ENCODE measurements at places on chromosomes 7 and 10.

GRCh38 chr10:113503930-113504329 is 48.9 kb upstream of the HABP2 start:
- DNase-seq, result no peak

DNA sequence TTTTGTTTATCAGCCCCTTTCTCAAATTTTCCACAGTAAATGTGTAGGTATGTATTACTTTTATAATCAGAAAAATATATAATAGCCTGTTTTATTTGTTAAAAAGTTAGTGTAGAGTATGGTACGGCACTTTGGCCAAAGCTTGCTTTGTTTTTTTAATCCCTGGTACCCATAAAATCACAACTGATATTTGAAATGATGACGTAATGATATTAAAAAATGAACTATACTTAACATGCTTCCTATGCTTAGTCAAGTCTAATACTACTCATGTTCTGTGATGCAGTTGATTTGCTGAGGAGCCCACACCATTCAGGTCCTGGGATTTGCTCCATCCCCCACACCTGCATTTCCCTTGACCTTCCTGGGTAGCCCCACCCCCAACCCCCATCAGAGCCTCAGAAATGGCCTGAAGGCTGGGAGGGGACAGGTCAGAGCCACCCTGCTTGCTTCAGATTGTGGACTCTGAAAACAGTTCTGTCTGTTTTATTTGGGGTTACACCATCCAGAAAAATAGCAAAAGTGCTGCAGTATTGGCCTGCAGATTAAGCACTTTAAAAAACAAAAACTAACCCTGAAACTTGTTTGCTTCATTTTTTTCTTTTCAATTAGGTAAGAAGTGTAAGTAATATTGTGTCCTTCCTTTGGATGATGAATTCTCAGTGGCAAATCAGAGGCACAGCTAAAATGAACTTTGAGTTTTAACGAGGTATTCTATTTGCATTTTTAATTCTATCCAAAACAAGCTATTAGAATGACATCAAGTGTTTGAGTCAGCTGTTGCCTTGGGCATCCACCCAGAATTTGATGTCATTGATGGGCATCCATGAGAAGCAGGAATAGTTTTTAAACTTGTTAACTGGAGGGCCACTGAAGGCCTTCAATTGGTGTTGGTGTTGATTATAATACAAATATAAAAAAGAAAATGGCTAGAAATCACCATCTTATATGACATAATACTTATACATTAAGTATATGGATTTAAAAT is 23.3 kb downstream of the PLCE1 start:
- DNase-seq, result no peak

DNA sequence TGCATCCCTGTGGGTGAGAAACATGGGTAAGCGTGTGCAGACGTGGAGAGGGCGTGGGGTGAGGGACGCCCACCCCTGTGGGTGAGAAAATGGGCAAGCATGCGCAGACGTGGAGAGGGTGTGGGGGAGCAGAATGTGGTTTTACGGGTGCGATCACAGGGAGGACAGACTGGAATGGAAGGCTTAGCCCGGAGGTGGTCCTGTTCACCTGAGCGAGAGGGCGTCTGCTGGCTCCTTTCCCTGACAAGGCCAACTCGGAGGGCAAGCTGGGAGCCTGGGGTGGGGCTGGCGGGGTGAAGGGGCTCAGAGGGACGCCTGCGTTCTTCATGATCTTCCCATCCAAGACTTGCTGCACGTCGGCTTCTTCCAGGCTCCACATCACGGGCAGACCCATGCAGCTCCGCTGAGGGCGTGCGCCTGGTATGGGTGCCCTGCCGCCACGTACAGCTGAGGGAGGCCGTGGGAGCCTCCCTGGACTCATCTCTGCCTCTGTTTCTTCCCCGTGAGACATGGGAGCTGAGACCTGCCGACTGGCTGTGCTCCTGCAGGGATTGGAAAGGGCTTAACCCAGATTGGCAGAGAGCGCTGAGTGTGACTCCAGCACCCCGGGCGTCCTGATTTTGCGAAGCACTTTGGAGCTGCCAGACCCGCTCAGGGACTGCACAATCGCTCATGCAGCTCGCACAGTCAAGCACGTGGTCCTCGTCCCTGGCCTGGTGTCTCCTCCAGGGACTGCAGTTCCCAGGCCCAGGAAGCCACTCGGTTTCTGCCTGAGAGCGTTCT is 74.3 kb upstream of the SHH start:
- no peak for DNase-seq

GRCh38 chr7:38658921-38659320 is 27.7 kb upstream of the AMPH start:
- DNase-seq, result no peak

DNA sequence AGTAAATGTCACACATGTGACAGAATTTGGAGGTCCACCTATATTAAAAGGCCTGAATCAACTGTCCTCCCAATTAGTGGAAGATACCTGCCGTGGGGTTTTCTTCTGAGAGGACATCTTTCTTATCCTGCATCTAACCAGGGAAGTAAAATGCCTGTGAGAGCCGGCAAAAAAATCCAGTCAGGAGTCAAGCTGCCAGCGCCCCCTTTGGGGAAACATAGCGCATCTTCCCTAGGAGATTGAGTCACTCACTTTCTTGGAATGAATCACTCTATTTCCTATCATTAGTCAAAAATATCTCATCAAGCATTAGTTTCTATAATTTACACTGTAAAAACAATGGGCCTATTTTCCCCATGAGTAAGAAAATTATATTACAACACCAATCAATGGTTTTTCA is 66.4 kb upstream of the ANK3 start:
- DNase-seq, result no peak

DNA sequence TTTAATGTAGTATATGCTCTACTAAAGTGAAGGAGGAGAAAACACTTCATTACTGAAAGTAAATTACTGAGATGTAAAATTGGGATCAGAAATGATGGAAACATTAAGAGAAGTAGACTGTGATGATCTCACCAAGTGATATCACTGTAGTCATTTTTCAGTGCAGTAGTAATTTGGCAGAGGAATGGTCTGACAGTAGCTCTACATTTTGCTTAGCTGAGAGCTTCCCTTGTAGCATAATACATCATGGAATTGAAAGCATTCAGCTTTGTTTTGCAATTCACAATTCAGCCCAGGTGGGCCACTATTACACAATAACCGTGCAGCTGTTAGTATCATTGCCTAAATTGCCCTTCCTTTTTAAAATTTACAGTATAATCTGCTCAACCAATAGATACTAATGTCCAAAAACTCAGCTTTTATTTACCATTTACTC is 19.4 kb upstream of the CABCOCO1 start:
- no peak for DNase-seq

DNA sequence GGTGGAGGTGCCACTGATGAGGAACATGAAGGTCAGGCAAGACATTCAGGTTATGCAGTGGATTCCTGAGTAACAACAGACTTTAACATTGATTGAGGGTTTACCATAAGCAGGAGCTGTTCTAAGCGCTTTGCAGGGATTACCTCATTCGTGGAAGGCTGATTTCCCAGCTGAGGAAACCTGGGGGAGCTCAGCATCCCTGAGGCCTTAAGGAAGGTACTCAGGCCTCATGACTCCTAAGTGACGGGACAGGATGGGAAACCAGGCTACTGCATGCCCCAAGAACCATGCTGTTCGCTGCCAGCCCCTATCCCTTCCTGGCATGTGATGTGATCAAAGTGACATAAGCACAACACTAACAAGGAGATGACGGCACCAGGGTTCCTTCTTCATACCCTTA is 143.6 kb upstream of the NFE2L3 start:
- no peak for DNase-seq

DNA sequence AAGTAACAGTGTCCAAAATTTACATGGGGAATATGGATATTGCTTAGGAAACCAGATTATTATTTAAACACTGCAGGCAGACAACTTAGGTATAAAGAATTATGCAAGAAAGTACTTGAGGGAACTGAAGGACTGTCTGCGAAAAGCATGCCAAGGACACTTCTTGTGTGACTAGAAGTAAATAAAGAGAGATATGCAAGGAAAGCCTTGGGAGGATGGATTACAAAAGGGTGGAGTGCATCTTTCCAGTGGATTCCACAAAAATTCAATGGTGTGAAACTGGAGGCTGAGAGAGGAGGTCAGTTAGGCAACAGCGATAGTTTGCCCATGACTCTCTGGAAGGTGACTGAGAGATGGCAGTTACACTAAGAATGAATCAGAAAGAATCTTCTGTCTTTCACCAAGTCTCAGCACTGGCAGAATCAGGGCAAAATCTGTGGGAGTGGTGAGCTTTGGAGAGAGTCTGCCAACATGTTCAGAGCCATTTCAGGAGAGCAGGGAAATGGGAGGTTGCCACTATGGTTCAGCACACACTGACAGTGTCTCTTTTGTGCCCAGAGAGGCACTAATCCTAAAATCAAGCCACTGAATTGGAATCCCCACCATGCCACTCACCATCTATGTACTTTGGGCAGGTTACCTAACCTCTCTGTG is 331.6 kb downstream of the BMPER start:
- no peak for DNase-seq

GRCh38 chr7:108454674-108455550 is 1.3 kb downstream of the NRCAM start:
- no peak for DNase-seq

DNA sequence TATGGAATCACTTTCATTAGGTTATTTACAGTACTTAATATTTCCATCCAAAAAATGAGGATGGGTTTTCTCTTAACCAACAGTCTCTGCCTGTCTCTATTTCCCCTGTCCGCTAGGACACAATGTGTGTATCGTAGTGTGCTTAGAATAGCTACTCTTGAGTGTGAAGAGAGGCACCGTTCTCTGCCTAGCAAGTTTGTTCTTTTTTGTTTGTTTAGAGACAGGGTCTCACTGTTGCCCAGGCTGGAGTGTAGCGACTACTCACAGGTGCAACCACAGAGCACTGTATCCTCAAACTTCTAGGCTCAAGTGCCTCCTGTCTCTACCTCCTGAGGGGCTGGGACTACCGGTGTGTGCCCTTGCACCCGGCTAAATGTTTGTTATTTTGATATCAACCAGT is 121.9 kb downstream of the ANK3 start:
- DNase-seq, result no peak

DNA sequence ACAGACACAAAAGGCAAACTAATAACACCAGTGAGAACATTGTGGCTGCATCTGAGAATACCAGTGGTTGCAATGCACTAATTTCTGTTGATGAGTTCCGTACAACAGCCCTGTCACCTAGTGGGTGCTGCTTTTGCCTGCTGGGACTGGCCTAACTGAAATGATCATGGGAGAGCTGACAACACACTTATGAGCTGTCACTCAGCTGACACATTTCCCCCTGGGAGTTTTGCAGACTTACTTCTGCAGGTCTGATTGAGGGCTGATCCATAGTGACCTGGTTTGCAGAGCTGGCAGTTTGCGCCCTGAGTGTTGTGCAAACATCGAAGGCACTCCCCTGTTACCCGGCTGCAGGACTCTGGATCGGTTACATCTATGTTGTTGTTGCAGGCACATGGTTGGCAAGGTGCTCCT is 60.6 kb upstream of the LAMB1 start:
- no peak for DNase-seq

DNA sequence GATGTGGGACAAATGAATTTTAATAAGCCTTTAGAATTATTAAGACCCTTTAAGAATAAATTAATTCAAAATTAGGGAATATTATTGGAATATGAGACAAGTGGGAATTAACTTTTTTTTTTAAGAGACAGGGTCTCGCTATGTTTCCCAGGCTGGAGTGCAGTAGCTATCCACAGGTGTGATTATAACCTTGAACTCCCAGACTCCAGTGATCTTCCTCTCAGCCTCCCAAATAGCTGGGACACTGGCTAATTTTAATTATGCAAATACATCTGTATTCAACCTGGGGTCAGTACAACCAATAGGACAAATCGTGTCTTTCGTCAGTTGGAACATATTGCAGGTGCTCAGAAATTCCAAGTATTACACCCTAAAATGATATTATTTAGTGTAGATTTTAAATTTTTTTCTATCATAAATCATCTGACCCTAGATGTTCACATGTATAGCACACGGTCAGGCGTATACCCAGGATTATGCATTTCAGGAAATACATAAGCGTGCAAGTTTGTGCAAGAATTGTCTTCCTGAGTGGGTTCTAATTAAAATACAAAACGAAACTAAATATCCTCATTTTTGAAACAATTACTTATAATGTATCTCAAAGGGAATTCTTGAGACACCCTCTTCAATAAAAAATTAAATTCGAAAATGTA is 1.2 kb downstream of the NT5C3A start:
- DNase-seq, result no peak

DNA sequence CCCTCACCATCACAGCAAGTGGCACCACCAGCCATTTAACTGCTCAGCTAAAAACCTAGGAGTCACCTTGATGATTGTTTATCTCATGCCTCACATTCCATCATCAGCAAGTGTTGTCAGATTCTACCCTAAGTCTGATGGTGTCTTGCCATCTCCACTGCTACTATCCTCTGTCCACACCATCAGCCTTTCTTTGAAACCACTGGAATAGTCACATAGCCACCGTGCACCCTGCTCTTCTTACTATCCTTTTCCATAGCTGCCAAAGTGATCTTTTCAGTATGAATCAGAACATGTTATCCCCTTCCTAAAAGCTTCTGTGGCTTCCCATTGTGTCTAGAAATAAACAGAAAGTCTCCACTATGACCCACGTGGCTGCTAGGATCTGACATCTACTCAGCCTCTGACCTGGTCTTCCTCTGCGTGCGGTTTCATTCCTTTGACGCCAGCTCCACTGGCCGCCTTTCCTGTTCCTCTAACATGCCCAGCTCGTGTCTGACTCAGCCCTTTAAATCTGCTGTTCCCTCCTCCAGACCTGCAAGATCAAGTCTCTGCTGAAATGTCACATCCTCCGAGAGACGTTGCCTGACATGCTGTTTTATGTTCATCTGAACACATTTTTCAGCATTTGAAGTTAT is 16.5 kb upstream of the CHN2 start:
- no peak for DNase-seq

DNA sequence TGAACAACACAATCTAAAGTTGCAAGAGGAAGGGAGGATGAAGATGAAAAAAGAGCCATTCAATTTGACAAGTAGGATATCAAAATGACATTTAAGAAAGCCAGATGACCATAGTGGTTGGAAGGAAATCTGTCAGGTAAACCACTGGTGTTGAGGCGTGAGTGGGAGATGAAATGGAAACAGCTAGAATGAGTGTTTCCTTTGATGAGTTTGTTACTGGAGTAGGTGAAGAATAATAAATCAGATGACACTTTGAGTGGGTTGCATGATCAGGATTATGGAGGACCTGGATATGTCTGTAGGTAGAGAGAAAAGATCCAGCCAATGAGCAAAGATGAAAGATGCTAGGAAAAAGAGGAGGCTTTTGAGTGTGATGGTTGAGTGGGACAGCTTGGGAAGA is 33.1 kb downstream of the AKR1B1 start:
- DNase-seq, result no peak

- DNase-seq, result no peak
Measured at GRCh38 chr7:81903115-81903514, 133.3 kb upstream of the HGF start.

DNA sequence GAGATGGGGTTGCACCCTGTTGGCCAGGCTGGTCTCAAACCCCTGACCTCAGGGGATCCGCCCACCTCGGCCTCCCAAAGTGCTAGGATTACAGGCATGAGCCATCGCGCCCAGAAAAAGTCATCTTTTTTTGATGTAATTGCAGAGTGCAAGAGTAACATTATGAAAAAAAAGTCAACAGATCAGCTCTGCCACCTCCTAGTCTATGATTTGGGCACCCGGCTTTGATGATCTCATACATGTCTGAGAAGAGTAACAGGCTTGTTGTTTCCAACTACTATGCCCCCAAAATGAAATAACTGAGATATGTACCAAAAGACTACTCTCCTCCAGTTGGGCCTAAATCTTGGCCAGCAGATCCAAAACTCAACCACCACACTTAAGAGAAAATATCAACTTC is 40.8 kb downstream of the VOPP1 start:
- DNase-seq, result no peak

GRCh38 chr10:8614054-8614565 is 559.6 kb downstream of the GATA3 start:
- no peak for DNase-seq

Data from stimulated activated CD8-positive, alpha-beta memory T cell treated with anti-CD3 and anti-CD28 coated beads, Interleukin-4, amount 100 ng/mL, for 24 hours (primary cell).